GM10248 (cell line): ENCODE measurements at places on chromosomes 2 and 18.

DNA sequence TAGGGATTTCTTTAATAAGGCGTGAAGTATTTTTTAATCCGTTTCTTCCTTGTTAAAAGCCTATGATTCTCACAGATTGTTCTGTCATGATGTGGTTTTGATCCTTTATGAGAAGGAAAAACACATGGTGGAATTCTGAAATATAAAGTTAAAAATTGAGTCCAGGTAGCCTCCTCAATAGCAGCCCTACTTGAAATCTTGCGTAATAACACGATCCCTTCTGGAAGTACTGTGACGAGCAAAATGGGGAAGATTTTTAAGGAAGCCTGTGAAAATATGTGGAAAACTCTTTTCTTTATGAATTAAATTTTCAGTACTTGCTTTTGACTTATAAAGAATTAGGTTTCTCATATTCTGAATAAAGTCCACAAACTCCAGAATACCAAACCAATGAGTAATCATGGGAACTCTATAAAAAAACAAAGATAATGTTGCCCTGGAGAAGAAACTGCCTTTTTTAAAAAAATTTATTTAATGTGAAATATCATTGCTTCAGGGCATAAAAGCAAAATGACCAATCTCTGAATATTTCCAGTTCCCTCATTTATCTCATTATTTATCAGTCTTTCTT lies 476.4 kb upstream of the ZEB2 start:
- DNase-seq = no peak

DNA sequence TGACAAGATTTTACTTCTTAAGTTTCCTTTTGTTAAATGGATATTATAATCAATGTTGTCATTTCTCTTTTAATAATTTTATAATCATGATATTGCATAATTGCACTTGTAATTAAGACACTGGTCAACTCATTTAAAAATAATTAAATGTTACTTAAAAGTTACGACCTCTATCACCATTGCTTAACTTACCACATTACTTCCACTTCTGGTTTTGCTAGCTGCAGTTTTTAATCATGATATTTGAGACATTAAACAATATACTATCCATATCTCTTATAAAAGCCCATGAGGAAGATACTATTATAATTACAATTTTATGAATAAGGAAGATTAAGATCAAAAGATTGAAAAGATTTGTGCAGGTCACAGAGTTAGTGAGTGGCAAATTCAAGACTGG lies 502.0 kb downstream of the RNF144A start:
- no peak for DNase-seq

- no peak for DNase-seq
Observed at GRCh38 chr2:216687646-216688045, 7.7 kb downstream of the IGFBP5 start.

DNA sequence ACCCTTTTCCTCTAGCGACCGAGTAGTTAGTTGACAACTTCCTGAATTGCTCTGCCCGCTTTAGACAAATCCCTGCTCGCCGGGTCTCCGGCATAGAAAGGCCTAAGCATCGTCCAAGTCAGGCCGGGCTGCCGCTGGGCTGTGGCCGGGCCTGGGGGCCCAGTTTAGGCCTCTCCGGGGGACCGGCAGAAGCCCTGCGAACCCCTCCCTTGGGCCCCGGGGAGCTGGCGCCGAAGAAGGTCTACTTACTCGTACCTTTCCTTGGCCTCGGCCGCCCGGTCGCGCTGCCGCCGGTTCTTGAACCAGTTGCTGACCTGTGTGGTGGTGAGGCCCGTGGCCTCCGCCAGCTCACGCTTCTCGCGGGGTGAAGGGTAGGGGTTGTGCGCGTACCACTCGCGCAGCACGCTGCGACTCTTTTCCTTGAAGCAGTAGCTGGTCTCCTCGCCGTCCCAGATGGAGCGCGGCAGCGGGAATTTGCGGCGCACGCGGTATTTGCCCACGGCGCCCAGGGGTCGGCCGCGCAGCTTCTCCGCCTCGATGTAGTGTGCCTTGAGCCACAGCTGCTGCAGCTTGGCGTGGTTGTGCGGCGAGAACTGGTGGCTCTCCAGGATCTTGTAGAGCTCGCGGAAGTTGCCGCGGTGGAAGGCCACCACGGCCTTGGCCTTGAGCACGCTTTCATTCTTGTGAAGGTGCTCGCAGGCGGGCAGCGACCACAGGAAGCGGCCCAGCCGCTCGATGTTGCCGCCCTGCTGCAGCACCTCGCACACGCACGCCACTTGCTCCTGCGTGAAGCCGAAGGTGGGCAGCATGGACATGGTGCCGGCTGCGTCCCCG lies 739 bp downstream of the SIX2 start:
- peak; percentile 33 for DNase-seq

GRCh38 chr18:33116376-33116775 lies 324.1 kb downstream of the CCDC178 start:
- DNase-seq = no peak

- DNase-seq = no peak
Observed at GRCh38 chr2:201448701-201449100, 2.6 kb downstream of the TRAK2 start.

- DNase-seq = no peak
Observed at GRCh38 chr2:176104316-176105077, 2.6 kb upstream of the HOXD11 start.

GRCh38 chr18:32552421-32553030 lies 81.8 kb upstream of the GAREM1 start:
- peak; percentile 73 for DNase-seq

DNA sequence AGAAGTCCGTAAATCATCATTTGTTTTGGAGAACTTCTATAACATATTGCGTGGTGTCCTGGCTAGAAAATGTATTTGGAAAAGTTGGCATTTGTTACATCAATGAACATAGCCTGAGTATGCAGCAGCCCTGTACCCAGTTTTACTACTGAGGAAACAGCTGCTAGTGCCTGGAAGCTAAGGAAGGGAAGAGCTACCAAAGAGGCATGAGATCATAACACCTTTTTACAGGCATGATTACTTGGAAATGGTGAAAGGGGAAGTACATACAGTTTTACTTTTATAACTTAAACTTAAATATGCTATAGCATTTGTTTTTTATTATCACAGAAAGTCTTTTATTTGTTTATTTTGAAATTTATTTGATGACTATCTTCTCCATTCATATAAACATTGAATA lies 128.4 kb upstream of the MC4R start:
- no peak for DNase-seq

GRCh38 chr2:220744861-220745260 lies 827.2 kb downstream of the EPHA4 start:
- DNase-seq = no peak

- DNase-seq = no peak
Observed at GRCh38 chr2:234690569-234691213, 193.8 kb upstream of the ARL4C start.

DNA sequence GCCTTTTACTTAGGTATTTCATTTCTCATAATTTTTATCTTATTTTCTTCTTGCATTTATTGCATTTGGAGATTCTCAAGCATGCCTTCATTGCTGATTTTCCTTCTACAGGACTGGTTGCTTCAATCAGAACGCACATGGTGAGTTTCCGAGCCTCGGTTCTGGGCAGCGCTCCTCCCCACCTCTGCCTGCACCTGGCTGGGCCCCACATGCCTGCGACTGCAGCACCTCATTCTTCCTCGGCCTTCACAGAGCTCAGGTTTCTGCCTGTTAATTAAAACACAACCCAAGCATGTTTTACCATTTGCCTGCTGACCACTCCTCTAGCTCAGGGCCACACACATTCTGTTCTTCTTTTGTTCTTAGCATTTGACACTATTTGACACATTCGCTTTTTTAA lies 398.8 kb downstream of the GALR1 start:
- no peak for DNase-seq

DNA sequence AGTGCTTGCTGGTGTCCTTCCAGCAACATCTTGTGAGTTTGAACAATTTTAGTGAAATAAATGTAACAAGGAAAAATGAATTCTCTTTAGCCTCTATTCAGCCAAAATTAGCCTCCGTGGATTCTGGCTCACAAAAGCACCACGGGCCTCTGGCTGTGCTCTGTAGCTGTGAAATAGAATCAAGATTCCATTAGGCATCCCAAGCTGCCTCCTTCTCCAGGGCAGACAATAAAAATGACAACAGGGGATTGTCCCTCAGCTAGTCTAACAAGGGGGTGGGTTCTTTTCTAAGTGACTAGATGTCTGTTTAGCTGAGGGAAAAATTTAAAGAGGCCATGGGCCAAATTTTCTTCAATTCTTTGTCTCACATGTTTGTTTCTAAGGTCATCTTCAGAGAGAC lies 254.7 kb upstream of the FIGN start:
- no peak for DNase-seq

DNA sequence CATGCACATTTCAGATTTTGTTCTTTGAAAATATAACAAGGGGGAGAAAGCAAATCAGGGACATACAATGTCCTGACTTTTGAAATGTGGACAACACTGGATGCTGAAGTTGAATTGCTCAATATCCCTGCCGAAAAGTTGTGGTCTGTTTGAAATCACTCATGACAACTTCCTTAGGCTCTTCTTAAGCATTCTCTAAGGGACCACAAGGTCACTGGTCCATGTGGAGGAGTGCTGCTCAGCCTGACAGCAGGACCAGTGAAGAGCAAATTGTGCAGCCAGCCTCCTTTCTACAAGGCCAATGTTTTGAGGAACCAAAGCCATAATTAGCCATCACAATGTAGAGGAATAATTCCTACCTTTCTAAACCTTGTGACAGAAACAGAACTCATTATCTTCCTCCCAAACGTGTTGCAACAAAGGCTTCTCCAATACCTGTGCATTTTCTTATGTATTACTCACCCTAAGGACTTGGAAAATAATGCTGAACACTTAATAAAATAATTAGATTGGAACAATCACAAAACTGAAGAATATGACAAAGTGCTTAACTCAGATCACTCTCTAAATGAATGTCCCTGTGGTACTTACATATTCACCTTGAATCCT lies 1477.6 kb upstream of the NXPH2 start:
- no peak for DNase-seq

DNA sequence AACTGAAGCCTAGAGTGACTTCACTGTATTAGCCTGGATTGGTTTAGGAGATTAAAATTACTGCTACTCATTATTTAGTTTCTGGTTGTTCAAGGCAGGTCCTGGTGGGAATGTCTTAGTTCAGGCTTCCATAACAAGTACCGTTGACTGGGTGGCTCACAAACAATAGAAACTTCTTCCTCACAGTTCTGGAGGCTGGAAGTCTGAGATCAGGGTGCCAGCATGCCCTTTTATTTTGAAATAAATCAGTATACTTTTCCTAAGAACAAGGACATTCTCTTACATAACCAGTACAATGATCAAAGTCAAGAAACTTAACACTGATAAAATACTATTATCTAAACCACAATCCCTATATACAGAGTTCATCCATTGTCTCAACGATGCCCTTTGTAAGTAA lies 4.0 kb upstream of the DAW1 start:
- DNase-seq = no peak

GRCh38 chr2:30398084-30398873 lies 48.8 kb upstream of the LCLAT1 start:
- DNase-seq = no peak

DNA sequence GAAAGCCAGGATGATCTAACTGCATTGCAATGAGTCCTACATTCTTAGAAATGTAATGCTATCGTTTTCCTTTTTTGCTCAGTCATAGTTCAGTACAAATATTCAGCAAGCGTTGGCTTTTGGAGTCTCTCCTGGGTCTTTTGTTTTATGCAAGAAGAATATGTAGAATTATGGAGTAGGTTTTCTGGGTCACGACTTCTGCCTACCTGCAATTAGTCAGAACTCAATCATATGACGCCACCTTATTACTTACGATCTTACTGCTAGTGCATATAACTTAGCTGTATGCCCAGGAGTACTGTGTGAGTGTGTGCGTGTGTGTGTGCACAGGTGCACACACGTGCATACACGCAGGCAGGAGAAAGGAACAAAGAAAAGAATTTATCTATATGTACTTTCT lies 640.2 kb downstream of the STK39 start:
- no peak for DNase-seq

- DNase-seq = no peak
Observed at GRCh38 chr18:75309564-75309963, 99.0 kb downstream of the TSHZ1 start.

DNA sequence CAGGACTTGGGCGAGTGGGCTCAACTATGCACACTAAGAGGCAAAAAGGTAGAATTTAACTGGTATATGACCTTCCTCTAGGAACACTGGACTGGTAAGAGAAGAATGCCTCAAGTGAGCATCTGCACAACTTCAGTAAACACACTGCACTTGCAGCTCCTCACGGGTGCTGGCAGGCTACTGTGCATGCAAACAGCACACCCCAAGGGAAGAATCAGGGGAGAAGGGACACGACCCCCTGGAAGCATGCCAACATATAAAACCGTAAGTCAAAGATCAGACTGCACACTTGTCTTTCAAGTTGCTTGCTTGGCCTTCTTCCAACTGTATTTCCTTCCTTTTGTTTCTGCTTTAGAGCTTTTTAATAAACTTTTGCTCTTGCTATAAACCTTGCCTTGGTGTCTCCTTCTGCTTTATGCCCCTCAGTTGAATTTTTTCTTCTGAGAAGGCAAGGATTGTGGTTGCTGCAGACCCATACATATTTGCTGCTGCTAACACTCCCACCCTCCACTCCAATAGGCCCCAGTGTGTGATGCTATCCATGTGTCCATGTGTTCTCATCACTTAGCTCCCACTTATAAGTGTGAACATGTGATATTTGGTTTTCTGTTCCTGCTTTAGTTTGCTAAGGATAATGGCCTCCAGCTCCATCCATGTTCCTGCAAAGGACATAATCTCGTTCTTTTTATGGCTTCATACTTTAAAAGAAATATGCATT lies 263.7 kb upstream of the SPOPL start:
- no peak for DNase-seq

DNA sequence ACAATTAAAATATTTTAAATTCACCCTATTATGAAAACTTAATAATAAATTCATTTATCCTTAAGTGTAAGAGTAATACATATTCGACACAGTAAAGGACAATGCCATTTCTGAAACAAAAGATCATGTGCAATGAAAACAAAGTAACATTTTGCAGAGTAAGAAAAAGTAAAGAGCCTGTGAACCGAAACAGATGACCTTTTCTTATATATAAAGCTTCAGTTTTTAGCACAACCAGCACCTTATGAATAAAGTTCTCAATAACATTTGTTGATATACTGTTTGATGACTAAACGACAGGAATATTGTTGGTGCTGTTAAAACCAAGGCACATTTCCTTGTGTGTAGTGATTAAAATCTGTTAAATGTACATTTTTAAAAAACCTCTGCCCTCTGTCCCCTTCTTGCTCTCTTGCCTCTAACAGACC lies 1.5 kb downstream of the PELI1 start:
- DNase-seq = no peak

- no peak for DNase-seq
Observed at GRCh38 chr18:6120820-6121279, 225.5 kb upstream of the TMEM200C start.

- DNase-seq = no peak
Observed at GRCh38 chr18:7856116-7856515, 289.0 kb downstream of the PTPRM start.

DNA sequence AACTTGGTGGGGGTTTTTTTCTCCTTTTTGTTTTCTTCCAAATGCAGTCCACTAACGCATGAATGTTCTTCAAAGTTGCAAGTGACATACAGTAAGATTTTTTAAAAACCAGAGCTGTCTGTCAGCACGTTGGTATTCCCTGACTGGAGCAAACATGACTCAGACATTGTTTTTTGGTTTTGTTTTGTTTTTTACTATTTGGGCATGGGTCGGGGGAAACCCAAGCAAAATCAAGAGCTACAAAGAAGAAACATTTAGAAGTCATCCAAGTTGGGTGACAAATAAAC lies 726 bp upstream of the CCDC88A start:
- DNase-seq = no peak
